ENCODE measurements at places on chromosomes 6 and 20.

DNA sequence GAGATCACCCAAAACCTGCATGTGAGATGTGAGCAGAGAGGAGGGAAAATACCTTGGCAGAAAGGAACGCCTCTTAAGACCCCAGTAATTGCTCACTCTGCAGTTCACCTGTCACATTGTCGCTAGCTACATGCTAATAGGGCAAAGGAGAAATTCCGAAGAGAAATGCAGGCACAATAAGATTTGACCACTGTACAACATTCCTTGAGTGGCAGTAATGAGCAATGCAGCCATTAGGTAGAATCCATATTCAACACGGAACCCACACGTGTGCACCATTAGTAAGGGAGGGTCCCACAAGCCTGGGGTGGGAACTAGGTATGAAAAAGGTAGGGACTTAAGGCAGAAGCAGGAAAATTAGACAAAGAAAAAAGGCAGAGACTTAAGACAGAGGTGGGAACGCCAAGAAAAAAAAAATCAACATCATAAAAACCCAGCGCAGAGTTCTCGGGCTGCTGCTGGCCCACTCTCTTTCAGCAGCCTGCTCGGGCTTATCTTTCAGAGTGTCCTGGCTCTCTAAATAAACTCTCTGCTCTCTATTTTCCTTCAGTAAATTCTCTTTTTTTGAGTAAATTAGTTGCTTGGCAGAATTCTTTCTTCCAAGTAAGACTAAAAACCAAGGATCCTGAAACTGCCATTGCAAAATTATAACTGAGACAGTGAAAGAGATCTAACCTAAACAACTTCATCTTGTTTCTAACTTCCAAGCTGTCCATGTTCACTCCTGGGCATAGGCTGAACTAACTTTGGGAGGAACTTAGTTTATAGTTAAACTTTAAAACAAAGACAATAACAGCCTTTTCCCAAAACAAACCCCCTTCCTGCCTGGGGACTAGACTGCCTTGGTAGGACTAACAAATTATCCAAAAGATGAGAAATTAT lies 116.5 kb downstream of the CD24 start:
- DNase-seq = no peak

DNA sequence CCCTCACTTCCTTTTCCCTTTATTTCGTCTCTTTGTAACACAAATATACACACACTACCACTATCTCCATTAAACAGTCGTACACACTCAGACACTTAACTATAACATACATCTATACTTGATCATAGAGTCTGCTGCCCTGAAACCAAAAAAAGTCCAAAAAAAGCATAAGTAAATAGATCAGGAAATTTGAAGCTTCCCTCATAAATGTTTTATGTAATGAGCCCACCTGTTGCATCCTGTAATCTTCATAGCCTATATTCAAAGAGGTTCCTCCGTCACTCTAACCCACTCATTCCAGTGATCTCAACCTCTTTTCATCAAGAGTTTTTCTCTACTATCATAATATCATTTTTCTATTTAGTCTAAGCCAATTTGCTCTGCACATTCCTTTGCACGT lies 6.9 kb upstream of the OR12D2 start:
- DNase-seq = no peak

GRCh38 chr6:16948396-16948795 lies 153.5 kb upstream of the STMND1 start:
- DNase-seq = no peak

DNA sequence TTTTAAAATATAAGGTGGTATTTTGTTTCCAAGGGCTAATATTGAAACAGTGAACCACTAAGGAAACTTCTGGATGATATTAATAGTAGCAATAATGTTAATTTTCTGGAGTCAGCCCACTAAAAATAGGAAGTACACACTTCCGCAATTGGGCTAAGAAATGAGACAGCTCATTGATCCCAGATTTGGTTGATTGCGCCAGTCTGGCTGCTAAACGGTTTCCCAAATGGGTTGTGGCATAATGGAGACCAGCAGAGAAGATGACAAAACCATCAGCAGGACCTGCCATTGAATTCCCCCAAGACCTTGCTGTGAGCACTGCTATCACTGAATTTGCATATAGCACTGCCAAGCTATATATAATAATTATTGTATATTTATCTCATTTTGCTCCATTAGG lies 71.2 kb upstream of the SGK1 start:
- DNase-seq = no peak

- no peak for DNase-seq
Observed at GRCh38 chr20:49166534-49167449, 21.3 kb downstream of the STAU1 start.

DNA sequence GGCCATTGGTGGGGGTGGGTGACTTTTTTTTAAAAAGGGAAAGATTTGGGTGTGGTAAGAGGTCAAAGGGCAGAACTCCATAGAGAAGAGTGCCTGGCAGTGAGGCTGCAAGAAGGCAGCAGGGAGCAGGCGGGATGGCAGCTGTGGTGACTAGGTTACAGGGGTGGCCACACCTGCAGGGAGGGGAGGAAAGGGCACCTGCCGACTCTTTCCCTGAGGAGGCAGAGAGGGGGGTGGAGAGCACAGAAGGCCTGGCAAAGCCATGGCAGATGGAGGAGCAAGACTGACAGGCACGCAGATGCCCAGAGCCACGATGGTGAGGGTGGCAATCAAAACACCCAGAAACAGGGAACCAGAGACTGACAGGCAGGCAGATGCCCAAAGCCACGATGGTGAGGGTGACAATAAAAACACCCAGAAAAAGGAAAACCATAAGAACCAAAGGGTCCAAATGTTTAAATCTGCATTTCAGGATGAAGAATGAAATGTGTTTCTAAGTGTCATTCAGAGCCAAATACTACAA lies 19.3 kb downstream of the CST7 start:
- DNase-seq = no peak

DNA sequence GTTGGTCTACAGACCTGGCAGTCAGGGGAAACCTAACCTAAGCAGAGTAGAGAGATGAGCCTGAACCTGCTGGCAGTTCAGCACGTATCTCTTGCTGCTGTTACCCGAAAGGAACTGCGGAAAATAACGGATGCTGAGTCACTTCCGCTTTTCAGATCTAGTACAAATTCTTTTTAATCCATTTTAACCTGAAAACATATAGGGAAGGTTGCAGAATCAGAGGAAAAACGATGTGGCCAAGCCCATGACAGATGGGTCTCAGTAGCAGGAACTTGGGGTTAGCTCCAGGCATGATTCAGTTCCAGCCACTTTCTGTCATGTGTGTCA lies 351.9 kb upstream of the PRND start:
- no peak for DNase-seq

DNA sequence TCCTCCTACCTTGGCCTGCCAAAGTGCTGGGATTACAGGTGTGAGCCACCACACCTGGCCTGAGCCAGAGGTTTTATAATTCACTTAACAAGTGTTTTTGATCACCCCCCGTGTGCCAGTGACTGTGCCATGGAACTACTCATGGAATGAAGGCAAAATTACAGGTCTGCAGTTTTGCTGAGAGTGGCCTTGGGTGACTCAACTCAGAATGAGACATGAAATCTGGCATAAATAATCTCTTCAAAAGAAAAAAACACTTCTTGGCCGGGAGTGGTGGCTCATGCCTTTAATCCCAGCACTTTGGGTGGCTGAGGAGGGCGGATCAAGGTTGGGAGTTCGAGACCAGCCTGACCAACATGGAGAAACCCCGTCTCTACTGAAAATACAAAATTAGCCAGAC lies 166.9 kb upstream of the SALL4 start:
- DNase-seq = no peak

Data from GM23338 (cell line).